ENCODE measurements at places on chromosomes 3 and 15.

GRCh38 chr3:36312351-36312750, 68.0 kb upstream of the STAC start:
- DNase-seq, result no peak

GRCh38 chr3:158295771-158296170, 185.9 kb downstream of the RSRC1 start:
- DNase-seq, result no peak

GRCh38 chr15:62874959-62875625, 167.5 kb upstream of the TPM1 start:
- DNase-seq, result no peak

DNA sequence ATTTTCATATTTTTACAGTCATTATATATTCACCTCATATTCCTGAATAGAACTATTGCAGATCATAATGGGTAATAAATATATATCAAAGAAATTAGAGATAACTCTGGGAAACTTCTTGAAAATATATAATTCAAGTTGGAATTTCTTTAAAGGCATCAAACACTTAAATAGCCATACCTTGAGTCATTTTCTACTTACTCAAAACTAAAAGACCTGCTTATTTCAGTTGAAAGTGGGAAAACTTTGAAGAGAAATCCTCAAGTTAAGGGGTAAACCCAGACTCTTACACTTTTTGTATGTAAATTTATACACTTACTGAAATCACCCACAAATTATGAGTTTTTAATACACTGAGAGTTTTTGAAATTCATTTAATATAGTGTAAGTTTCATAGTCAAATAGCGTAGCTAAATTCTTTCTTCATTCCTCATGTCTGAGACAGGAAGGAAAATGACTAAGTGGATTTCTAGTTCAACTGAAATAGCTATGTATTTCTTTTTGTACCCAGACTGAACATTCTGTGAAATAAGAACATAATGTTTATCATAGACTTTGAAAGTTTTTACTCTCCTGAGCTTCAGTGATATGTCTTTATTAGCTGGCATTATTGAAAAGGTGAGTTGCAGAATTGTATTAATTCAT, 4.6 kb upstream of the ALCAM start:
- DNase-seq, result no peak

All from WTC11 (cell line).